ENCODE measurements at places on chromosomes 11 and 22.

DNA sequence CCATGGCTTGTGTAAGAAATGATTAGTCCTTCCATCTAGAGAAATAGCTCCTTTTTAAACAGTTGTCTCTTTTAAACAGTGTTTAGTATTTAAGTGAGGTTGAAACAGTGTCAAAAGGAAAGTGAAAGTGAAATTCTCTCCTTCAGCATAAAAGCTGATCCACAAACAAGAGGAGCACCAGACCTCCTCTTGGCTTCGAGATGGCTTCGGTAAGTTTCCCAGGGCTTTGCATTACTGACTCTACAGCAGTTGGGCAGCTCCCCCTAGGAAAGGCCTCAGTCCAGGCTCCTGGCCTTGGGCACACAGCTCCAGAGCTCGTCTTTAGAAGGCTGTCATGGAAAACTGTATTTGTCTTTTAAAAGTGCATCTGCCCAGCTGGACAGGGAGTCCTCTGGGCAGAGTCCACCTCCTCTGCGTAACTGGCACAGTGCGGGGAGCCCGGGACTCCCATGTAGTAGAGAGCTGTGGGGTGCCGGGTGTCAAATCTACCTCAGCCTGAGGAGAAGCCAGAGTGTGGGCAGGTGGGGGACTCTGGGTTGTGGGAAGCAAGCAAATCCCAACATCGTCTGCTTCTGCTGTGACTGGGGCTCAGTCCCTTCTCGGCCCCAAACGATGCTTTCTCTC lies at the start of gene PLAAT4:
Gene PLAAT4, plus strand, starts transcription at position 140 of the 624 bp plus-strand sequence. Its CDS starts 61 bp downstream, at position 201.
- peak; percentile 71 for DNase-seq

DNA sequence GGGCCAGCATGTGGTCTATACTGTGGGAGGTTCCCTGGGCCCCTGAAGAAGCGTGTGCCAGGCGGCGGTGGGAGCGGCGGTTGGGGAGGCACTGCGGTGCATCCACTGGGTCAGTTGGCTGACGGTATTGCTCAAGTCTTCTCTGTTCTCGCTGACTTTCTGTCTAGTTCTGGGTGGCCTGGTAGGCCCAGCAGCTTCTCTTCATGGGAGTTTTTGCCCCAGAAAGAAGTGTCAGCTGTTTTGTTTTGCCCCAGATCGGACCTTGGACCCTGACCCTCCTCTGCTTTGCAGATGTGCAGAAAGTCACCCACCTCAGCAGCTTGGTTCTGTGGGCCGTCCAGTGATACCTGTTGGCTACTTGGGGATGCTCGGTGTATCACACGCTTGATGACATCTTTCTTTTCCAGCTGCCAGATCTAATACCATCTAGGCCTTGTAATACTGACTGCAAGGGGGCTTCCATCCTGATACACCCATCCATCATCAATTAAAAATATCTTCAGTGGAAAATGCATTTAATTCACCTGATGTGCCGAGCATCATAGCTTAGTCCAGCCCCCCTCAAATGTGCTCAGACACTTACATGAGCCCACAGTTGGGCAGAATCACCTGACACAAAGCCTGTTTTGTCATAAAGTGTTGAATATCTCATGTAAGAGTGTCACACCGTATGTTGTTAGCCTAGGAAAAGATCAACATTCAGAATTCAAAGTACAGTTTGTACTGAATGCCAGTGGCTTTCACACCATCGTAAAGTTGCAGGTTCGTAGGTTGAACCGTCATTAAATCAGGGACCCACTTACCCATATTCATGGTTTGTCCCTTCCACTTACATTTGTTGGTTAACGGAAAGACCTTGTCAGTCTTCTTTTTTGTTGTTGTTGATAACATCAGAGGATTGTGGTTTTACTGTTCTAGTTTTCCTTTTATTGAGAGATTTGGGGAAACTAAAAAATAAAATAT lies 13.9 kb downstream of the ZBED4 start:
- no peak for DNase-seq

DNA sequence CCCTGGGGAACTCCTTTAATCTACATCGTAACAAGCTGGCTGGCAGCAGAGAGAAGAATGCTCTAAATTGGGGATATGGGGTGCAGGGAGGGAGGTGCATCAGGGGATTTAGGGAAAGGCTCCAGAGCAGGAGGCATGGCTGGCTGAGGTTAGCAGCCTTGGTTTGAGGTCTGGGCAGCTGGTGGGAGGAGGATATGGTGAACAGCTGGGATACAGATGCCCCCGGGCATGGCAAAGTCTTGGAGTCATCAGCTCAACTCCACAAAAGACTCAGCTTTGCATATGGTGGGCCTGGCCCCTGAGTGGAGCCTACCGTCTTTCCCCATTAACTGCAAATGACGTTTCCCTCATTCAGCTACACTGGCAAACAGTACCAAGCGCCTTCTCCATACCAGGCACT lies 5.4 kb downstream of the FAM83F start:
- no peak for DNase-seq

DNA sequence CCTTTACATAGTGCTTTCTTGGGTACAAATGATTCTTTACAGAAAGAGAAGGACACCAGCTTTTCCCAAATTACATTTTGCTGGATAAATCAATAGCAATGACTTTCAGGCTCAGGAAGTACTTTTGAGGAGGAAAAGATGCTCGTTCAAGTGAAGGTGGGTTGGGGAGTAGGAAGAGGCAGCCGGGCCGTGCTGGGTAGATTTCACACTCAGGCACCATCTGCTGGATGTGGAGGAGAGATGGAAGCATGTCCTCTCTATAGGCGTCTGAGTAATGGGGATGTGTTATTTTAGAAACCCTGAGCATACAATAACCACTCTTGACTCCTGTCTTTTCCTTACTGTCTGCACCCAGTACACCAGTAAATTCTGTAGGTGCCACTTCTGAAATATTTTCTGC lies 152.3 kb upstream of the LARGE1 start:
- DNase-seq = no peak

GRCh38 chr11:41031551-41032060 lies 427.8 kb downstream of the LRRC4C start:
- DNase-seq = no peak

DNA sequence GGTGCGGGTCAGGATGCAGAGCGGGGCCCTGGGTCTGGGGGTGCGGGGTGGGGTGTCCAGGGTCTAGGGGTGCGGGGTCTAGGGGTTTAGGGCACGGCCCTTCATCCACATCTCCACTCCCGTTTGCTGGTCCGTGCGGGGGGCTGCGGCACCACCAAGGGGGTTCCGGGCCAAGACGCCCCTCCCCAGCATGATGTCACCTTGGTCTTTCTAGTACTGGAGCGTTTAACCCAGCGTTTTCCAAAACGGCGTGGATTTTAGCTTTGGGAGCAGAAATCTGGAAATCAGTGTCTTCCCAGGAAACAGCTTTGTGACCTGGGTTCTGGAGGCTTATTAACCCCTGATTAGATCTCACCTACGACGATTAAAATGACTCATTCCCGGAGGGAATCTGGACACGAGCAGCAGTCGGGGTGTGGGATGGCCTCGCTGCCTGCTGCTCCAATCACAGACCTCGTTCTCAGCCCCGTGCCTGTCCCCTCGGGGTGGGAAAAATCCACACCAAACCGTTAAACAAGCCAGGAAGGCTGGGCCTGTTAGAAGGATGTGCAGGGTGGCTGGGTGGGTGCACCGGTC lies 759 bp downstream of the AP2A2 start:
- DNase-seq = no peak

DNA sequence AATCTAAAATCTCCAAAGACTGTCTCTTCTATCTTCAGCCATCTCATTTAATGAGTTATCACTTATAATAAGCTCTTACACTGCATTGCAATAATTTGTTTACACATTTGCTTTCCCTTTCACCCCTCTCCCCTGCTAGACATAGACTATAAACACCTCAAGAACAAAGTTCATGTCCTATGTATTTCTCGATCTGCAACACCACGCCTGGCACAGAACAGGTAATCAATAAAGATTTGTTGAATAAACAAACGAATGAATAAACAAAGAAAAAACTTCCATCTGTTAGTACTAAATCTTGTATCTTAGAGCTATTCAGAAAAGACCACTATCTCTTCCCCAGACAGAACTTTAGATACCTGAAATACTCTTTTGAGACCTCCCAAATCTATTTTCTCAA lies 77.6 kb downstream of the PAK1 start:
- DNase-seq = no peak

DNA sequence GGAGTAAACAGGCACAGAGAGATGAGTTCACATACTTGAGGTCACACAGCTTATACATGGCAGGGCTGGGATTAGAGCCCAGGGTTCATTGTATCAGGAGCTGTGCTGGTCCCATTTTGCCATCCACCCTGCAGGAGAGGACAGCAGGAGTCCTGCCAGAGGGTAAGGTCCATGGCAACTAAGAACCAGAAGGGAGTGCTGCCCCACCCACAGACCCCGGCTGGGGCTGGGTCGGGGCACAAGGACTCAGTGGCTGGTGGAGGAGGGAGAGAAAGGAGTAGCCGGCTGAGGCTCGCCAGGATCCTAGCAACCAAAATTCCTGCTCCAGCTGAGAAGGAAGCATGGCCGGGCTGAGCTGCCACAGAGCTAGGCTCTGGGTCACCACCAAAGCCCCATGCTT lies 25.9 kb upstream of the TP53I11 start:
- no peak for DNase-seq

DNA sequence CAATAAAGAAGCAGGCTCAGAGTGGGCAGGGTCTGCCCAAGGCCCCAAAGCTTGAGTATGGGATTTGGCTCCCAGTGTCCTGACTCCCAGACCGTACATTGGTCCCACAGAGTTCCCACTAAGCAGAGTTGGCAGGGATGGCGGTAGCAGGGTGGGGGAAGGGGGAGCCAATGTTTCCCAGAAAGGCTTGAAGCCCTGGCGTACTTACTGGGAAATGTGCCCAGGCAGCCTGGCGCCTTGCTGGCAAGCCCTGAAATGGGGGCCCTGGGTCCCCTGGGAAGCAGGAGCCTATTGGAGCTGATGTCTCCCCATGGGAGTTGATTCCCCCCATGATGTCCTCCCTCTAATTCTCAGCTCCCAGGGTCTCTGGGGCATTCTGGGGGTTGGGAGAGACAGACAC lies 9.3 kb downstream of the ARHGEF17 start:
- DNase-seq = no peak

Measured in T-helper 1 cell (primary cell).